ENCODE measurements at places on chromosomes 5 and 9. TPM values are rescaled to one million over a fixed set of nuclear protein-coding genes. Genes with fewer than 3 reads are reported as not detected.

DNA sequence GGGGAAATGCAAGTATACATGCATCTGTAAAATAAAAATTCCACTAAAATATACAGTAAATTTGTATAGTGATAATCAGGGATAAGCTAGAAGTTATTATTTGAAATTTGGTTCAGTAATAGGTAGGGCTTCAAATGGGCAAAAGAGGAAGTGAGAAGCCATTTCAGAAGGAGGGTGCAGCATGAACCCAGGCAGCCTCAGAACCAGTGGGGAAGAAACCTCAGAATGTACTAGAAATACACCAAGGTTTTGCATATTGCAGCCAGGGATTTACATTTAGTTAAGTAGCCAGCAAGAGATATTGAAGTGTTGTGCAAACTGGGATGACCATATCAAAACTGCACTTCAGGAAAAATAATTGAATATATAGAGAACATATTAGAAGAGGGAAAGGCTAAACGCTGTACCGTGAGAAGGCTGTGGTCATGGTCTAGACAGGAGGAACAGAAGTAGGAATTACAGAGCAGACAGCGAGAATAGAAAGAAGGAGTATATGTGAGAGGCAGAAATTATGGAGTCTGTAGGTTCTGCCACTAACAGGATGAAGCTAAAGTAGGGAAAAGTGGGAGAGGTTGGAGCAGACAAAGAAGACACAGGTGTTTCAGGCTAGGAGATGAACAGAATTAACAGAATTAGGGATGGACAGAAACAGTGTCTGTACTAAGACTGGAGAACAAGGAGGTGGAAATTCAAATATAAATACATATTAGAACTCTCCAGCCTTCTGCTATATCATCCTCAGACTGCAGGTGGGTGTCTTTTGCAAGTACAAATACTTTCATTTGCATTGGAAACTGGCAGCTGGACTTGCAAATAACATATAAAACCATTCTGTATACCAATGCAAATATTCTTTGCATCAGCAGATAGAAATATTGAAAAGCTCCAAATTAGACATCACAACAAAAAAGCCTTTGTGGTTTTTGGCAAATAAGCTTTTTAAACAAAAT is 335.6 kb downstream of the ZNF608 start:
- H3K36me3 ChIP-seq: no peaks in the 10 kb centered on the region
- no peak overlapping the region for H3K4me3 ChIP-seq
- no peaks in the 10 kb centered on the region for H3K4me1 ChIP-seq
- H3K27ac ChIP-seq: no peak overlapping the region

Gene MINAR2
- total RNA-seq: not detected

Gene ZBTB34
- 10.5 TPM for total RNA-seq

DNA sequence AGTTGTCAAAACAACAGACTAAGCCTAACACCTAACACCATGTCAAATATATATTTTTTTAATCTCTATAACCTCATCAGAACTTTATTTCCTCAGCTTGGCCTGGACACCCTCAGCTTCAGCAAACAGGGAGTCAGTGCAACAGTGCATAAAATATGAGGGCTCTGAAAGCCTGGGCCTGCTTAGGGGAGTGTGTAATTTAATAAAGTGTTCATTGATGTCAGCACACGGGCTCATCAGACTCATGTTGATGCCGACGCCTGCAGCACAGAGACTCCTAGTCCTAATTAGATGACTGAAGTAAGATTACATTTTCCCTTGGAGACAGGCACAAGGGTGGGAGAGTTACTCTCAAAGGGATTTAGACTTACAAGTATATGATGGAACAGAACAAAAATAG is 37.8 kb downstream of the CDH10 start:
- H3K36me3 ChIP-seq: no peaks in the 10 kb centered on the region
- H3K27me3 ChIP-seq: no peaks in the 10 kb centered on the region
- DNase-seq: no peak
- H3K4me1 ChIP-seq: no peaks in the 10 kb centered on the region

DNA sequence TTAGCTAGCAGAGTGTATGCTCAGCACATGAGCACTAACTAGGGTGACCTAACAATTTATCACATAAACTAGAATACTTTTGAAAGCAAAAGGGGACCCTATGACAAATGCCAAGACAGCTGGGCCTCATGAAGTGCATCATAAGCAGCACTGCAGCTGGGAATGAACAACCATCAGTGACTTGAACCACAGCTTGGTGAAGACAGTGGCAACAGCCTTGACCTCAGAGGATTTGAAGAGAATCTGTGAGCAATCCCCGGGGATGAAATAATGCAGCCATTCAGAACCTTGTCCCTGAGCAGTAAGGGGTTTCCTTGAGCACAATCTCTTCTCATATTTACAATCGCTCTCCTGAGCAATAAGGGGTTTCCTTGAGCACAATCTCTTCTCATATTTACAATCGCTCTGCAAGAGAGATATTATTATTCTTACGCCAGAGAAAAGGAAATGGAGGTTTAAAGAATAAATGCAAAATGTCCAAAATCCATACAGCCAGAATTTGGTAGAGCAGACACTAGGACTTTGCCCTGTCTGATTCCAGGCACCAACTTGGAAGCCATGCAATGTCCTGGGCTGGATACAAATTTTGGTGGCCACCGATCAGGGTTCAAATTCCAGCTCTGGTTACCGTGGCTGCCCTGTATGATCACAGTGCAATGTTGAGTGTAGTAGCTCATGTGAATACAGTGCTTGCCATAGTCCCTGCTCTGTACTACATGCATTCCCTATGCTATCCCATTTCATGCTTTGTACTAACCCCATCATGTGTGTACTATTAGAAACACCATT is 846 bp upstream of the NSG2 start:
- no peak for DNase-seq
- H3K4me1 ChIP-seq: no peaks in the 10 kb centered on the region
- H3K36me3 ChIP-seq: no peaks in the 10 kb centered on the region
- H3K4me3 ChIP-seq: no peak overlapping the region
